ENCODE measurements at places on chromosomes 11 and 22. TPM values are rescaled to one million over a fixed set of nuclear protein-coding genes. Genes with fewer than 3 reads are reported as not detected.

DNA sequence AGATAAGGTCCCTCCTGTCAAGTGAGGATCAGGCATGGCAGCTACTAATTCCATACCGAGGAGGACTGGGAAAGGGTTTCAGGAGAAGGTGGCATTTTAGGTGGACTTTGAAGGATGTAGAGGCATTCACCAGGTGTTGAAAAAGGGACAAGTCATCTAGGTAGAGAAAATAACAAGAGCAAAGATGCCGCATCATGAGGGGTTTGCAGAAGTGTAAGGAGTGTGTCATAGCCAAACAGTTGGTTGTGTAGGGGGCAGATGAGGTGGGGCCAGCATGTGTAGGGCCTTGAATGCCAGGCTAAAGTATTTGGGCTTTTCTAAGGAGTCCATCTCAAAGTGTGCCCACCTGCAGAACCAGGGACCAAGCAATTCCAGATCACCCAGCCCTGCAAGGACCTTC lies 11.6 kb upstream of the LRRC32 start:
- DNase-seq = no peak

- peak; percentile 87 for DNase-seq
These were observed at the start of gene PPM1F for GRCh38 chr22:21952586-21953571. PPM1F (minus strand) TSS chr22:21952848; CDS start chr22:21946048, 6,800 bp downstream.

DNA sequence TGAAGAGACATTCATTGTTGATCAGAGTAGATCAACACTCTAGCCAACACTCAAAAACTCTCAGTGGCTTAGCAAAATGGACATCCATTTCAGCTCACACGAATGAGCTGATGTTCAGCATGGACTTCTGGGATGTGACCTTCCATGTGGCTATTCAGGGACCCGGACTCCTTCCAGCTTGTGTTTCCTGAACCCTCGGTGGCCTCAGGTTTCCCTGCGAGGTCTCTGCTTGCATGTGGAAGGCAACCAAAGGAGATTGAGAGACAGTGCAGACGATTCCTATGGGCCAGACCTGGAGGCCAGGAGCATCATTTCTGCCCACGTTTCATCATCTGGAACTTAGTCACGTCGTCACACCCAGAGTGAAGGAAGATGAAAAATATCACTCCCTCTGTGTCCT lies 1137.4 kb downstream of the TBC1D22A start:
- DNase-seq = no peak

GRCh38 chr11:130536106-130537040 lies 87.9 kb downstream of the ADAMTS15 start:
- DNase-seq = no peak

- peak; percentile 40 for DNase-seq
These were observed 451 bp upstream of the HDHD5 start for GRCh38 chr22:17159504-17159951.

GRCh38 chr11:58192229-58192628 lies 3.4 kb downstream of the OR9Q2 start:
- DNase-seq = no peak

DNA sequence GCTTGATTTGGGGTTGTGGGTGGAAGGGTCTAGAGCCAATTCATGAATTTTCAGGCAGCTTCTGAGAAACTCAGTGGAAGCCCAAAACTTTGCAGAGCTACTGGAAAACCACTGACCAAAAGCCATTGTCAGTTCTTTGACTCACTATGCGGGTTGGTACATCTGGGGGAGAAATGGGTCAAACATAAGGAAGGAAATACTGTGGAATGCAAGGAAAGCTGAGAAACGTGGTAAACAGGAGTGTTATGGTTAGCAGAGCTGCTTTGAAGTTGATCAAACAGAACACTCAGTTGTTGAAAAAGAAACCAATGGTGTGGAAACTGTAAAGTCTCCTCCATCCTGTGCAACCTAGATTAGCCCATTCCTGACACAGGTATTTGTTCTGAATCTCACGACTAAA lies 6.3 kb upstream of the ABTB2 start:
- no peak for DNase-seq

DNA sequence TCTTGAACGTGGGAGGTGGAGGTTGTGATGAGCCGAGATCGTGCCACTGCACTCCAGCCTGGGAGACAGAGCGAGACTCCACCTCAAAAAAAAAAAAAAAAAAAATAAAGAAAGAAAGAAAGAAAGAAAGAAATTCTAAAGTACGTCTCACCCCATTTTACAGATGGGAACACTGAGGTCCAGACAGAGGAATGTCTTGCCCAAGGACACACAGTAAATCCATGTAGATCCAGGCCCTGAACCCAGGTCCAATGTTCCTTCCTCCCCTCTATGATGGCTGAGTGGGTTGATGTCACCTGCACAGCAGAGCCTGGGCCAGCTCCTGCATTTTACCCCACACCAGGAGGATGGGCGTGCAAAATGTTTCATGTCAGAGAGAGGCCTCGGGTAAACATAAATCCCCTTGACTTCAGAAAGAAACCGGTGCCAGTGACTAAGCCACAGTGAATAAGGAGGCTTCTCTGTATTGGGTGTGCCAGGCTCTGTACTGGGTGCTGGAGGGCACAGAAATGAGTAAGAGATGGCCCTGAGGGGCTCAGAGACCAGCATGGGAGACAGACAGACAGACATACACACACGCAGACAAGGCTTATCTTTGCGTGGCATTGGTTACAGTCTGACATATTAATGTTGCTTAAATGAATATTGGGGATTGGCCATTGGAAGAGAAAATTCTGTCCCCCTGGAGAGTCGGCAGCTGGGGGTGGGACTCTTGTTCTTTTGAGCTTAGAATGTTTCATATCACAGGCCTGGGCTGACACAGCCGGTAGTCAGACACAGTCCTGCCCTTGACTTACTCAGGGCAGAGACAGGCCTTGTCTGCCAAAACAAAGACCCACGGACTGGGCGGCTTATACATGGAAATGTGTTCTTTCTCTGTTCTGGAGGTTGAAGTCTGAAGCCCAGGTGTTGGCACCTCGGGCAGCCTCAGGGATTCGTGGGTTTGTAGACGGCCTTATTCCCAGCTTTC lies 105.4 kb downstream of the MIAT start:
- DNase-seq = no peak

DNA sequence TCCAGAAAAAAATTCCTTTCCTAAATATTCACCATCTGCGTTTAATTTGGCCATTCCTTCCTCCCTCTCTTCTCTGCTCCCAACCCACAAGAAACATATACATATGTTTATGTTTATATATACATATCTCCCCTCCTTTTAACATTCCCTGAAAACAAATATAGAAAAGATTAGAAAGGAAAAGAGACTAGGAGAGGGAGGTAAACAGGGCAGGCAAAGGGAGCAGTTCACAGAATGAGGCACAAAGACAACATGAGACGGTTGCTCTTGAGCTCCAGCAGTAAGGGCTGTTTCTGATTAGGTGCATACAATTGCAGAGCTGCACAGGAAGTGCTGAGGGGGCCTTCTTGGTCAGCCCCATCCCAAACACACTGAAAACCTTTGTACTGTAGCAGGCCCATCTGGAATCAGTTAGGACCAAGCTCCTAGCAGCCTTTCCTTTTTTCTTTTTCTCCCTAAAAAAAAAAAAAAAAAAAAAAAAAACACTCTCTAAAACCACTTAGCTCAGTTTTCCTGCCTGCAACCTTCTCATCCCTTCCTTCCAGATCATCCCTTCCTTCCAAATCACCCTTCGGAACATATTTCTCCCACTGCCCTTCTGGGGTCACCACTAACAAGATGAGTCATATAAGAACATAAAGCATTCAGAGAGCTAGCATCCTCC lies 57.0 kb downstream of the RBFOX2 start:
- no peak for DNase-seq

GRCh38 chr11:76661306-76661751 lies 9.2 kb downstream of the LRRC32 start:
- no peak for DNase-seq

DNA sequence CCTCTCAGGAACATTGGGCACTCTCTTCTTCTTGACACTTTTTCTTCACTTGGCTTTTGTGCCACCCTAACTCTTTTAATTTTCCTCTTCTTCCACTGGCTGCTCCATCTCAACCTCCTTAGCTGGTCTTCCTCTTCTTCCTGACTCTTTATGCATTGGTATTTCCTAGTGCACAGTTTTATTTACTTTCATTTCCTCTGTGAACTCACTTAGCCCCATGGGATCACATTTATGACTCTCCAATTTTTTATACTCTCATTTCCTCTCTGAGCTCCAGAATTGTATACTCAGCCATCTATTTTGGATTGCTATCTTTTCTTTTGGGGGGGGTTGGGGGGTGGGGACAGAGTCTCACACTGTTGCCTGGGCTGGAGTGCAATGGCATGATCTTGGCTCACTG lies 38.5 kb upstream of the LARGE1 start:
- DNase-seq = no peak

- peak; percentile 30 for DNase-seq
These were observed 997 bp downstream of the UBE2L3 start for GRCh38 chr22:21568347-21569075.

Gene C11orf68
- 36.3 TPM for total RNA-seq

Gene NLRX1
- total RNA-seq = 24.2 TPM
